ENCODE measurements at places on chromosomes 11 and 22.
A peak's percentile ranks its signal among the peaks of the same experiment; 100 is the strongest.

GRCh38 chr11:126601550-126602215 is 246.2 kb downstream of the ST3GAL4 start:
- DNase-seq, result no peak

DNA sequence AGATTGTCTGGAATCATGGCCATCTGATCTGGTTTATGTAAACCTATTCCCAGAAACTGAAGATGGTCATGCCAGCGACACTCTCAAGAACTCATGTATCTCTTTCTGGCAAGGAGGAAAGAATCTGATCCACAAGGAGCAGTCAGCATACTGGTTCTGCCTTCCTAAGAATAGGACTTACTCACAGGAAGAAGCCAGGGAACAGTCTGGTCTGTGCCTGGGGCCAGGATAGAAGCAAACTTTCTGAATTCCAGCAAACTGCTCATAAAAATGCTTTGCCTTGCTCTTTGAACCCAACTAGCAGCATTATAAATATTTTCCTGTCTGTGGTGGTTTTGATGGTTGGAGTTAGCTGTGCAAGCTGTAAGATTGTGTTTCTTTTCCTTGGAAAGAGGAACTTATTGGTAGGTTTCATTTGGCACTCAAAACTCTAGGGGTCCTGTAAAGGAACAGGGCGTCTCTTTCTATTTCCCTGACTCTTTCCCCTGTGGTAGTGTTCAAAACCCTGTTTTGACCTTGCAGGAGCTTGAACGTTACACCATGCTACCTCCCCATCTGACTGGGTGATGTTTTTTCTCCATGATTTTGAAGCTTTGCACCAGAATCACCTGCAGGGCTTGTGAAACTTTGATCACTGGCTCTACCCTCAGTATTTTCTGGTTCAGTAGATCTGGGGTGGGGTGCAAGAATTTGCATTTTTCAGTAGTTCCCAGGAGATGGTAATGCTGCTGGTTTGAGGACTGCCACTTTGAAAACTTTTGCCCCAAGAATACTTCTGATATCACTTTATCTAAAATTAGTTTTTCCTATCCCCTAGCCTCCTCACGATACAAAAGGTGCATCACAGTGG is 627.8 kb upstream of the ANO5 start:
- DNase-seq, result no peak

GRCh38 chr11:107876141-107876540 is 17.6 kb upstream of the SLC35F2 start:
- no peak for DNase-seq

GRCh38 chr22:19802894-19803735 is 42.5 kb downstream of the TBX1 start:
- no peak for DNase-seq

DNA sequence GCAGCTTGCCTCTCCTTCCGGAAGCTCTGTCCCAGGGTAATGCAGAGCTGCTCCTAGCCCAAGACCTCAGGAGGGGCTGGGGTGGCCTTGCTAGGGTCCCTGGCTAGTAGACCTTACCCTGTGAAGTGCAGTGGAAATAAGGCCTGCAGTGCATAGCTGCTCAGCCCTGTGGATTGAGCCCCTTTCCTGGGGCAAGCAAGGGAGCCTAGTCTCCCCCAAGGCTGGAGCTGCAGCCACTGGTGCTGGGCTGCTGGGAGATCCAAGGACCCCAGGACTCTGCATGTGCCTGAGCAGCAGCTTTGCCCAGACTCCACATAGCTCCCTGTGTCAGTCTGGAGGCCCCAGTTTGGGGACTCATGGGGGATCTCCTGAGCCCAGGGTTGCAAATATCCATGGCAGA is 57.9 kb downstream of the FANCF start:
- no peak for DNase-seq

DNA sequence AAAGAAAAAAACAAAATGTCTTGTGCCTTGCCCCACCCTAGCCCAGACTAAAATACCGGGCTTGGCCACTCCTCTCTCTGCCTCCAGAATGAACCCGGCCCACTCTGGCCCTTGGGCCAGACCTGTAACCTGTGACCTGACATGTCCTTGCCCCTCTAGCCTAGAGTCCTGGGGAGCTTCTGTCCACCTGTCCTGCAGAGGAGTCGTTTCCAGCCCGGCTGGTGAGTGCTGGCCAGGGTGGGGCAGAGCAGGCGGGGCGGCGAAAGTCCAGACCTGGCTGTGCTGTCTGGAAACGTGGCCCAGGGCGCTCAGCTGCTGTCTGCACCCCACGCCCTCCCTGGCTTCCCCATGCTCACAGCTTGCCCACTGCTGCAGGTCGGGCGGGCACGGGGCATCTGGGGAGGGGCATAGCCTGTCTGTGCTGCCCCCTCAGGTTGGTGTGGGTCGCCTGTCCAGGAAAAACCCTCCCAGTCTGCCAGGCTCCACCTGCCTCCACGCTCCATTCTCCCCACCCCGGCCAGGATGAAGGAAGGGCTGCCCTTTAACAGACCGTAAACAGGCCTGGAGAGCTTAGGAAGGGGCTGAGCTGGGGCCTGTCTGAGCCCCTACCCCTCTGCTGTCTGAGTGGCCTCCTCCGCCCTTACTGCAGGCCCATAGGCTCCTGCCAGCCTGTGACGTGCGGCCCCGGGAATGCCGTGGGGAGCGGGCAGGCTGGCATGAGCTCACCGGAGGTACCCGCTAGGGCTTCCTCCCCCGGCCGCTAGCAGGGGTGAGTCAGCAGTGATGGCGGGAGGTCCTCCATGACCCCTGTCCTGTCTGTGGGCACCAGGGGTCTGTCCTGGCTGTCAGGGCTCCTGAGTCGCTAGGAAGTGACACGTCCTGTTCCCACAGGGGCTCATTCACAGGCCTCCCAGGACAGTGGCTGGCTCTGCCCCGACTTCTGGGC is 1.9 kb downstream of the CD151 start:
- DNase-seq, result no peak

DNA sequence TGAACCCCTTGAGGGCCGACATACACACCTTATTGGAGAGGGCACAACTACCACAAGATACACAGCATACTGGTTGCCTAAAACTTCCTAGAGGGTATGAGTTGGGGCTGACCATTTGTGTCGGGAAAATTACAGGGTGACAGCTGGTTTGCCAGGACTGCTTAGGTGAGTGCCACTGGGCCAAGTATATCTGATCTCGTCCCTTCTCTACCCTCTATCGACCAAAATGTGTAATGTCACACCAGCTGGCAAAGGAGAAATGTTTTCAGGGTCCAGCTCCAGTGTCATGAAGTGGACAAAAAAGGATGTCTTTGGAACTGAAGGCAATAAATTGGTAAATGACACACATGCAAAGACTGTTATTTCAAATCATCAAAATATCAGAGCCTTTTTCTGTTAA is 126.1 kb downstream of the PGR start:
- DNase-seq, result no peak

DNA sequence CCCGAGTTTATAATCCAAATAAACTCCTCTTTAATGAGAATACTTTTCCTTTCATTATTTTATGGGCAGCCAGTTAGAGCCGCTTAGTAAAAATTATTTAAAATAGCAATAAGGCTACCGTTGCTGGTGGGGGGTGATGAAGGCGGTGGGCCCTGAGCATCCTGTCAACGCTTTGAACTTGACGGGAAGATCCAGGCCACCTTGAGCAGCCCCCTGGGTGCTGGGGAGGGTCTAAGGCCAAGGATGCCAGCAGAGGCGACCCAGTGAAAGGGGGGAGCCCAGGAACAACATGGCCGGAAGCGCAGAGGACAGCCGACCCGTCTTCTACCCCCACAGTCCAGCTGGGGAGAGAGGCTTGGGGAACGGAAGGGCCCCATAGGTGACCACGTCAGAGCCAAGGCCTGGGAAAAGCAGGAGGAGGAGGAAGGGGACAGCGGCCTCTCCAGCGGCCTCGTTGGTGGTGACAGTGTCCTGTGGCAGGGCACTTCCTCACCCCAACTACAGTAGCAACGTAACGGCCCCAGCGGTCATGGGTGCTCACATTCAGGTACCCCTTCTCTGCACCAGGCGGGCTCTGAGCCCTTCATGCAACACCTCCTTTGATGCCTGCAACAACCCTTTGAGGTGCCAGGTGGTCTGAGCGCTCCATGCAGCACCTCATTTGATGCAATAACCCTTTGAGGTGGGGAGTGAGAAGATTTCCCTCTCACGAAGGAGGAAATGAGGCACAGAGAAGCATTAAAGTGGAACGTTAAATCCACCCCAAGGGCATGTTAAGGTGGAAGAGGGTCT is 695.3 kb downstream of the TBC1D22A start:
- no peak for DNase-seq

DNA sequence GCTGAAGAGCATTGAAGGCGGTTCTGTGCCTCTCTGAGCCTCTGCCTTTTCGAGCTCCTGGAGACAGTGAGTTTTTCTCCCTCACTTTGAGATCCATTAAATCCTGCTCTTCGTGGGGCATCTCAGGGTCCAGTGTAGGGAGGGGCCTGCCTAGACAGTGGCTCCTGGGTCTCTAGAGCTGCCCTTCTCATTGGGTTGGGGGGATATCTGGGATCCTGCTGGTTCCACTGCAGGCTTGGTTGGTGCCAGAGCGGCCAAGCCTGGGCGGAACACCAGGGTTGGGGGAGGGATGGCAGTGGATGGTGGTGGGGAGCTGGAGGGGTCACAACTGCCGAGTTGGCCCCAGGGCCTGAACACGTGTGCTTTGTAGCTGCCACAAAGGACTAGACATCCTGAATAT is 52.2 kb upstream of the CARS1 start:
- no peak for DNase-seq

DNA sequence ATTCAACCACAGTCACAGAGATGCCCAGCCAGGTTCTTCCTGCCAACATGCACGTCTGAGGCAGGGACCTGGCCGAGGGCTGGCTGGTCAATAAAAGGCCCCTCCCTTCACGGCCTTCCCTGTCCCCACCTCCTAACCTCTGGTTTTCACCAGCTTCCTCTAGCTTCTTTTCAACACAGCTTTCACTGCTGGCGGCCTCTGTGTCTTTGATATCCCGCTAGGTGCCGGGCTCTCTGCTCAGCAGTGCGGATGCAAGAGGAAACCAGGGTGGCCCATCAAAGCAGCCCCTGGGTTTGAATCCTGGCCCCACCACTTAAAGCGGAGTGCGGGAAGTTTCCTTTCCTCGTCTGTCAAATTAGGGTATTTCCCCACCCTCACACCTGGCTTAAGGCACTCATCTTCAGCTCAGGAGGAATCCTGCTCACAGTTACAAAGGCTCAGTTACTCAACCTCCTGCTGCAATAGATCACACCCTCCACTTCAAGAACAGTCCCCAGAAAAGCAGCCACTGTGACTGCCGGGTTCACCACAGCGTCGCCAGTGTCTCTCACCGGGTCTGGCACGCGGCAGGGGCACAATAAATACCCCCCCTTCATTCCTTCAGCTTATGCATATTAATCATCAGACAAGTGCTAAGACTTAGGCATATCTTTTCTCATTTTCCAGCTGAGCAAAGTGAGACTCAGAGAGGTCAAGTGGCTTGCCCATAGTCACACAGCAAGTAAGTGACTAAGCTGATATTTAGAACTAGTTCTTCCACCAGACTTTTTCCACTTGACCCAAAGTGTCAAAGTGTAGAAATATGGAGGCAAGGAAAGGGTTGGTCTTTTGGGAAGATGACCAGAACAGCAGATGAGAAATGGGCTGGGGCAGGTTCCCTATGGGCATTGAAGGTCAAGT is 45.7 kb downstream of the TXN2 start:
- no peak for DNase-seq

- DNase-seq, result no peak
Measured at GRCh38 chr11:8717544-8717875, 34.9 kb downstream of the RPL27A start.

GRCh38 chr11:59710136-59710847 is 3.4 kb downstream of the OR10V1 start:
- DNase-seq, result no peak

DNA sequence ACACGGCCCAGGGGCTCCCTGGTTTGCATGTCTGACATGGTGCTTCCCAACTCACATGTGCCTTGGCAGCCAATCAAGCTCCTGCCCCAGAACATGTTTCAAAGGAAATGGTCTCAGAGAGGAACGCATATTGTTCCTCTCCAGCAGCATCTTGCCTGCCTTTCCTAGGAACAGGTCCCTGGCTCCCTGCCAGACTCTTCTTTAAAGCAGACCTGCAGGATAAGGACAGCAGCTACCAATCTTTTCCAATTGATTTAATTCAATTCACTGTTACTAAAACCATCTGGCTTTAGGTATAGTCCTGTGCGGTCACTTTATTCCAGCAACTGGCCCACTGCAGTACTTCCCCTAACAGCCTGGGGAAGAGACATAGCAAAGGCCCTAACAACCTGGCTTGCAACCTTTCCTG is 79.9 kb downstream of the AMBRA1 start:
- peak; percentile 100 for DNase-seq

- no peak for DNase-seq
Measured at GRCh38 chr11:46504817-46505613, 88.8 kb downstream of the AMBRA1 start.

GRCh38 chr11:134196756-134197155 is 27.0 kb downstream of the NCAPD3 start:
- DNase-seq, result no peak

DNA sequence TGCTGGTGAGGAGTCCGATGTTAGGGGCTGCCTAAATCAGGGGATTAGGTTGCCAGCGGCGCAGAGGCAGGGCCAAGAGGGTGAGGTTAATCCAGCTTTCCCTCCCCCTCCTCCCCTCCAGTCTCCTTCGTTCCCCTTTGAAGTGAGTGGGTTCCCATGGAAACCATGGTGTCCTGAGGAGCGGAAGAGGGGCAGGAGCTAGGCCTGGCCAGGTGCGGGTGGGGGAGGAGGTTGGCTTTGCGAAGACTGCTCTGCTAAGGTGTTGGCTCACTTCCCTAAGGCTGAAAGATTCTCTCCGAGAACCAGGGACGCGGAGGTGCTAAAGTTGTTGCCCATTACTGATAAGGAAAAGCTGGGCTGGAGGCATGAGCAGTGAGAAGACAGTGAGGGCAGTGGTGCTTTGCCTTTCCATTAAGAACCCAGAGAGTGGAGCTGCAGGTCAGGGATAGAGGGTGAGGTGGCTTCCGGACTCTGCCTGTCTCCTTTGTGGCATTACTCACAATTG is 124.6 kb downstream of the FEZ1 start:
- peak; percentile 15 for DNase-seq

GRCh38 chr22:39090426-39091064 is 6.5 kb upstream of the APOBEC3H start:
- DNase-seq, result no peak

DNA sequence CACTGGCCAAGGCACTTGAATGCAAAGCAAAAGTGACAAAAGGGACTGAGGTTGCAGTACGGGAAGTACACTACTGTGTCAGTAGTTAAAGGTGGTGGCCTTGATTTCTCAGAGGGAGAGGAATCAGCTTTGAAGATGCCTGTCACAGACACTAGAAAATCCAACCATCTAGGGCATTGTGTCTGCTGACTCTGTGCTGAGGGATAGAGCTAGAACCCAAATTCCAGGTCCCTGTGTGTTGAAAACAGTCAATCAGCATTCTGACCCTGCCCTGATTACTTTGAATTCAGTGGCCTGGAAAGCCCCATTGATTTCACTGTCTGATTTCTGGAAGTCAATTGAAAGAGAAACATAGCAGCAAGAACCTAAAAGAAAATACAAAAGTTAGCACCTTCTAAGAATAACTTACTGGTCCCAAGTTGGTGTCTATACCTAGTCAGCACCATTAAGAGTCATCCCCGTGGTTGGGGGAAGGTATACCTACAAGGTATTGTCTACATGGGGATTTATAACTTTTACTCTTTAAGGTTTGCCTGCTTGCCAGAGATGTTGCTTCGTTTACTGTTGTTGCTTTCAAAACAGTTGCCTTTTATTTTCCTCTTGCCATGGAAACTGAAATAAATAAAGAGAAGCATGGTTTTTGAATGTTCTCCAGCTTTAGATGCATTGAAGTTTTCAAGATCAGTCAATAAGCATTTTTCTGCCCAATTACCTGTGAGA is 97.3 kb downstream of the PDHX start:
- no peak for DNase-seq

GRCh38 chr11:526192-526591 is 9.2 kb downstream of the HRAS start:
- no peak for DNase-seq

Data from SK-N-DZ (cell line).